Astrocyte of the cerebellum (primary cell): ENCODE measurements at places on chromosomes 2 and 18.

DNA sequence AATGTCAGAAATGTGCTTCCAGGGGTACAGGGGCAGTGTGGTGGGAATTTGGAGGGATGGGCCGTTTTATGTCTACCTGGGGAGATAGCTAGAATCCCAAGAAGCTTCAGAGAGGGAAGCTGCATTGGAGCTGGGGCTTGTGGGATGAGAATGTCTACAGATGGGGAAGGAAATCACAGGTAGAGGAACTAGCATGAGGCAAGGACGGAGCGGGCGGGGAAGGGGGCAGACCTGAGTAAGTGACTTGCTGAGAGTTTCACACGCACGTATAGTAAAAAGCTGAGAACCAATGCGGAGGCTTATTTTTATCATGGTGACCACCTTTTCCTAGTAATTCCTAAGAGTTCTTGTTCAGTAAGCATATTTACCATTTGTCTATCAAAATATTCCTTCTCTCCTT, 6.3 kb downstream of the C2orf80 start:
- no peak for DNase-seq

DNA sequence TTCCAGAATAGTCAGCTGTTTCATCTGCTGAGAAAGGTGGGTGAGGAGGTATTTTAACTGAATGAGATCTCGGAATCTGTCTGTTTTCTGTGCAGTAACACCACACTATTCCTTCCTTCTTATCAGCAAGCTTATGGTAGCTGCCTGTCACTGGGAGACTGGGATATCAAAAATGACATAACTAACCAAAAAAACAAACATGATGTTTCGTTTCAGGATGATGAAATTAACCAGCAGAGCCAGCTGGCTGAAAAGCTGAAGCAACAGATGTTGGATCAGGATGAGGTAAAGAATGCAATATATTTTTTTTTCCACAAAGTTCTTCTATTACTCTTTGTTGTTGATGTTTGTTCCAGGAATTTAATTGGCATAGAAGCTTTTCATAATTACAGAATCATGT, 59.8 kb upstream of the LYPD6B start:
- no peak for DNase-seq

DNA sequence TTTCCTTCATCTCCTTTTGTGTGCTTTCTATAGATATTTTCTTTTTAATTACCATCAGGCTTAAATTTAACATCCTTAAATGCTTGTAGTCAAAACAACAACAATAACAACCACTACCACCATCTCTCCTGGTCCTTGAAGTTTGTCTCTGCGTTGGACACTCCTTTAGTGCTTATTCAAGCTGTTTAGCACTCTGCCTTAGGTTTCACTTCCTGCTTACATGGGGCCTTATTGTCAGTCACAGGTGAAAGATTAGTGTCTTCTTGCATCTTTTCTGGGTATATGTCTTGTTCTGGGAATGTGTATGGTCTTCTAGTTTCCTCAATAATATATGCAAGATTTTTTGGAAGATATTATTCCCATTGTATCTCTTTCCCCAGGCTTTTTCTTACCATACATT, 240.1 kb upstream of the NXPH2 start:
- no peak for DNase-seq

DNA sequence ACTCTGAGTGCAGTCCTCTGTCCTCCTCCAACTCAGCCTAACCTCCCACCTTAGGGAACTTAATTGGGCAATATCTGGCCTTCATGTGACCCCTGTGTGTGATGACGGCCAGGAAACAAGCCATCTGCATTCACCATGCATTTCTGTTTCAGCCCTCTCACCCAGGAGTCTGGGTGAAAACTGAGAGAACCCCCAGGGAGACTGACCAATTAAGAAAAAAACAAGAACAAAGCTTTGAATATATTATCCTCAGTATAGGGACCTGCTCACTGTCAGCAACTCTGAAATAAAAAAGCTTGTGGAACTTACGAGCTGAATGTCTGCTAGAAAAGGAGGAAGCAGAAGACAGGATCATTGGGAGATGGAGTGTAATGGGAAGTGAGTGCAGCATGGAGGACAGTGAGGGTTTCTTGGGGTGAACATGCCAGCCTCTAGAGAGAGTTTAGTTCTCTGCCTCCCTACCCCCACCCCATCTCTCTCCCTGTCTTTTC, 9.5 kb downstream of the MAPRE2 start:
- no peak for DNase-seq

GRCh38 chr2:50181212-50181611, 850.7 kb downstream of the NRXN1 start:
- DNase-seq = no peak

- peak; percentile 46 for DNase-seq
Observed at GRCh38 chr18:55501982-55502710, 85.8 kb downstream of the TCF4 start.

DNA sequence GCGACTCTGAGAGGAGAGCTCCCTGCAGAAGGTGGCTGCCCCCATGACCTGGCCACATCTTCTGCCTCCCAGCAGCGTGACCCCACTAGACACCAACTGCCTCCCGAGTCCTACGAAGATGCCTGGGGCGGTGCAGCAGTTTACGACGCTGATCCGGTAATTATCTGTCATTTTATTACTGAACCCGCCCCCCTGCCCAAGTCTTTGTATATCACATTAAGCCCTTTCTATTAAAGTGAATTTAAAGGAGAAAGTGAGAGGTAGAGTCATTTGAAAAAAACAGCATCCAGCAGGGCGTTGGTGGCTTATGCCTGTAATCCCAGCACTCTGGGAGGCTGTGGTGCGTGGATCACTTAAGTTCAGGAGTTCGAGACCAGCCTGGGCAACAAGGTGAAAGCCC, 33.4 kb downstream of the ABCG8 start:
- DNase-seq = no peak

GRCh38 chr2:15040429-15041084, 408.0 kb downstream of the LRATD1 start:
- no peak for DNase-seq

GRCh38 chr2:100407563-100407962, 9.9 kb downstream of the CHST10 start:
- no peak for DNase-seq

DNA sequence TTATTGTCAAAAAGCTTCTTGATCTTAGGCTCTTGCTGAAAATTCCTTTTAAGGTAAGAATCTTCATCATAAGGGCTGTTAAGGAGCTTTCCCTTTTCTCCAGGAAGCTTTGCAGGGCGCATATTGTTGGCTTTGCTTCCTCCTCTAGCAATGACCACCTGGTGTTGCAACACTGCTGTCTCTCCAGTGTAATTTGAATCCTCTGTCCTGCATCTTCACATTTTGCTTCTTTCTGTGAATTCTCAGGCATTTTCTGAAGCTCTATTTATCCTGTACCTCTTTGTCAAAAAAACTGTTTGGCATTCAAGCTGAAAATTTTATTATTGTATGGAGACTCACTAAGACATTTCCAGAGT, 533.1 kb upstream of the CHAC2 start:
- DNase-seq = no peak

GRCh38 chr2:105857076-105857740, 112.5 kb downstream of the NCK2 start:
- DNase-seq = no peak

DNA sequence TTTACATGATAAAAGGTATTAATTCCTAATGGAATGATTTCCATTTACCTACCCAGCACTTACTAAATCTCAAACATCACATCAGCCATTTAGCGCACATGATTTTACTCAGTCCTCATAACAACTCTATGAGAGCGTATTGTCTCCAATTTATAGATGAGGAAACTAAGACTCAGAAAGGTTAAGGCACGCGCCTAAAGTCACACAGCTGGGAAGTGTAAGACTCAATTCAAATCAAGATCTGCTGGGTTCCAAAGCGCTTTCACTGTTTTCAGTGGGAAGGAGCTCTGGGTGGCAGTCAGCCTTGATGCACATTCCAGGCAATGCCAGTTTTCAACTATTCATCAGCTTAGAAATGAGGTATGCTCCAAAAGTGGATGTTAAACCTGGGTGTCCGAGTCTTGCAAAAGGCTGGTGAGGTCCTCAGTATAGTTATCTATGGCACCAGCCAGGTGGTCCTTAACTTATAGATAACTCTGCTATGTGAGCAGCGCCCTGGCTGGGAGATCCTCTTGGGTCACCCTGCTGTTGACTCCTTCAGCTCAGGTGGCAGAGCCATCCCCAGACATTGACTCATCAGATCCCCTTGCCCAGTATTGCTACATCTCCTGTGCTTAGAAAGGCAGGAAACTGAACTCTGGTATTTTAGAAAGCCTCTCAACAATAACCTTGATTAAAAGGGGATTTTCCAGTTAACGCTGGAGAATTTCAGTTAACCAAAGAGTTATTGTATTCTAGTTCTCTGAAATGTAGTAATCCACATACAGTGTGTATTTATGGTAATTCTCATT, 47.1 kb downstream of the SLC4A1AP start:
- peak; percentile 3 for DNase-seq

DNA sequence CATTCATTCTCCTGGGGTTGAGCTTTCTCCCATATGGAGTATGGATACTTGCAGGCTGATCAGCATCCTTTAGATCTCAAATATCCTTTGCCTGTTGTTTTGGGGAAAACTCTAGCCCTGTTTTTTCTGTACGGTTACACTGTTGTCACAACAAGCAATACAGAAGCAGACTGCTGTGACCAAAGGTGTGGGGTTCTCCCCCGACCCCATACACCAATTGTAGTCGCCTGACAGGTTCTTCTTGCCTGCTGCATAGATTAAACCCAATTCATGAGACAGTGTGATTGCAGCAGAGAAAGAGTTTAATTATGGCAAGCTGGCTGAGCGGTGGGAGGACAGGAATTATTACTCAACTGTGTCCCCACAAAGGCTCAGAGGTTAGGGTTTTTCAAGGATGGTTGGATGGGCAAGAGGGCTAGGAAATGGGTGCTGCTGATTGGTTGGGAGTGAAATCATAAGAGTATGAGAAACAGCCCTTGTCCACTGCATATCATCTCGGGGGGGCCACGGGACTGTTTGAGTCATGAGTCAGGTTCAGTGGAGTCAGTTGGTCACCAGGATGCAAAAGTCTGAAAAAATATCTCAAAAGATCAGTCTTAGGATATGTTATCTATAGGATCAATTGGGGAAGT, 40.6 kb downstream of the ITGB1BP1 start:
- no peak for DNase-seq

- no peak for DNase-seq
Observed at GRCh38 chr18:13338318-13338717, 119.8 kb downstream of the LDLRAD4 start.

- no peak for DNase-seq
Observed at GRCh38 chr2:133412694-133413093, 155.6 kb downstream of the NCKAP5 start.

- no peak for DNase-seq
Observed at GRCh38 chr18:62214790-62215189, 27.7 kb downstream of the RELCH start.

DNA sequence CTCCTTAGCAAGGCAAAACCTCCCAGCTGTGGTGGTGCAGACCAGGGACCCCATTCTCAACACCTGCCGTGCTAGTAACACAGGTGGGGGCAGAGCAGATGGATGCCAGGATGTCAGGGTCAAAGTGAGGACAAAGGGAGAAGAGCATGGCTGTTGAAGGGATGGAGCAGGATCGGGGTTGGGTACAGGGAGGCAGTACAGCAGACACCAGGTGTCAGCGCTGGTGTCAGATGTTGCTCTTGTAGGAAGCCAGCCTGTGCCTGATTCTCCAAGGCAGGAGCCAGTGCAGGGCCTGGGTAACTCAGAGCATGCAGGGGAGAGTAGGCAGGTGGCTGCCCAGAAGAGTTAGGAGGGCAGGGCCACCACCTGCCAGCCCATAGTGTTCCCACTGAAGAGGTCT, 222.1 kb upstream of the SPRED2 start:
- DNase-seq = no peak

- no peak for DNase-seq
Observed at GRCh38 chr18:36028859-36029258, 38.5 kb downstream of the RPRD1A start.

DNA sequence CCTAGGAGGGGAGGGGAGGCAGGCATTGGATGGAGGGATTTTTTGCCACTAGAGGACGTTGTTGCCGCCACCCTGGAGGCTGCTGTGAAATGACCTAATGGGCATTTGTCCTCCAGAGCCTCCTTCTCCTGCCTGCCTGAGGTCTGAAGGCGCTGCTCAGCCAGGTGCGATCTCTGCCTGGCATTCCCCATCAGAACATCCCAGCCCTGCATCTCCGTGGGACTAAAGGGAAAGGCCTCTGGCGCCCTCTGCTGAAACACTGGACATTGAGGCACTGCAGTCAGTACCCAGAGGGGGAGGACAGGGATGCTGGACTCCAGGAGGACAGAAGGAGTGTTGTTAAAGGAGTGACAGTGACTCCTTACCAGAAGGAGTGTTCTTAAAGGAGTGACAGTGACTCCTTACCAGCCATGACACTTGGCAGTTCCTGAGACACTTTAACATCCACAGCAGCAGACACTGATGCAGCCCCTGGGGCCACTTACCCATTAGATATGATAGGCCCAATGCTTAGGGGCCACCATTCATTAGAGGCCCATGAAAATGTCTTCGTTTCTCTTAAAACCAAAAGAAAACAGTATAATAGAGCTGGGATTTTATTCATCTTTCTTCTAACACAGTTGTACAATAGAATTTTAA, 17.0 kb downstream of the THNSL2 start:
- peak; percentile 16 for DNase-seq

- DNase-seq = no peak
Observed at GRCh38 chr2:227177592-227178336, 13.3 kb downstream of the COL4A3 start.
